ENCODE measurements at places on chromosomes 2 and 18.
A peak's percentile ranks its signal among the peaks of the same experiment; 100 is the strongest.

DNA sequence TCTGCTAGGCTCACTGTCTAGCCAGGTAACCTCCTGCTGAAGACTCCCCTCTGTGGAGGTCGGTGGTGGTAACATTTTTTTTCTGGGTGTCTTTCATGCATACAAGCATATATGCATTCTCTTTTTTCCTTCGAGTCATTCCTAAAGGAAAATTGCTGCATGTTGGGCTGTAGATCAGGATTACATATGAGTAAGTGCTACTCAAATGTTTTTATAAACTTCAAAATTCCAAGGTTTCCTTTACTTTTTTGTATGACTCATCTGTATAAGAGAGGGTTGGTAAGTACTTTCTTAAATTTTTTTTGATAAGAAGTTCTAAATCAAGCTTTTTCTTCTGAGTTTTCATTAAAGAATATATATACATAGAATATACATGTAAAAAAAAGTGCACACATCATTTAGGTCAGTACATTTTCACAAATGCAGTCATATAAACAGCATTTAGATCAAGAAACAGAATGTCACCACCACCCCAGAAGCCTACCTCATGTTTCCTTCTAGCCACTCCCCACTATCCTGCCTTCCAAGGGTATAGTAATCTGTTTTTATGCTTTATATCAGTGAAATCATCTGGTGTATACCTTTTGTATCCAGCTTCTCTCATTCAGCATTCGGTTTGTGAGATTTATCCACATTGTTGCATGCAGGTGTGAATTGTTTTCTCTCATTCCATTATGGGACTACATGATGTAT, 128.0 kb upstream of the MAP3K20 start:
- no peak for DNase-seq

DNA sequence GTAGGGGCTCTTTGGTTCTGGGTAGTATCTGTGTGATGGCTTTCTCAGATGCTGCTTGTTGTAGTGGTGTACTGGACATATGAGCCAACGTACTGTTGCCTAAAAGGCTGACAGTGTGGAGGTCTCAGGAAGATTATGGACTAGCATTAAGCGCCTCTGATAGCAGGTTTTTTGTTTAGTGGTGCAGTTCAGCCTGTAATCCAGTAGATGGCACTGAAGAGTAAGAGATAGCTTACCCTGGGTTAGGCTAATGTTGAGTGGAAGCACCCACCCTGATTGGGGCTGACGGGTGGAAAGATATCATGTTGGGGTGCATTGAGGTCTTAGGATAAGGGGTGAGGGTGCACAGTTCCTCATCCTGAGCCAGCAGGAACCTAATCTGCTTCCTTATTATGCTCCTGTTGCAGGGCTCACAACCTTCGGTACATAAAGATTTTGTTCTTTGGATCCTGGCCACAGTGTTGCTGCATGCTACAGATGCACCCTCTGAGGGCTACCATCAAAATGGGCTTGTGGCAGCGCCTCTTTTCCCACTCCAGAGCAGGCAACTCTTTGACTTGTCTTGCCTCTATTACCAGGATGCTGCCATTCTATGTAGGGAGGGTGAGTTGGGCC, 79.6 kb downstream of the MSTN start:
- no peak for DNase-seq

DNA sequence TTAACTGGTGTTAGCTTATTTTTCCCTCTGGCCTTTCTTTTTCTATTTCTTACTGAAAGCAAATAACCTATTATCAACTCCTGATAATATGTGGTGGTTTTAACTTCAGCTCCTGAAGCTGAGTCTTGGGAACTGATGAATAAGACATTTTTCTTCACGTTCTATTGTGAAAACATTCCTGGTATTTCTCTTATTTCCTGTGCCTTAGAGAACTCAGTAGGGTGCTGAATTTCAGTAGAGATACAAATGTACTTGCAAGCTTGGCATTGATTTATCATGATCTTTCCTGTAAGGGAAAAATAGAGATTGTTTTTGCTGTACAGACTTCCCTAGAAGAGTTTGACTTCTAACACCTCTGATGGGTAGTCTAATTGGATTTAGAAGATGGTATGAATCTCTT, 52.8 kb upstream of the DCC start:
- no peak for DNase-seq

- DNase-seq = no peak
Observed at GRCh38 chr18:582465-582864, 2.3 kb downstream of the CETN1 start.

DNA sequence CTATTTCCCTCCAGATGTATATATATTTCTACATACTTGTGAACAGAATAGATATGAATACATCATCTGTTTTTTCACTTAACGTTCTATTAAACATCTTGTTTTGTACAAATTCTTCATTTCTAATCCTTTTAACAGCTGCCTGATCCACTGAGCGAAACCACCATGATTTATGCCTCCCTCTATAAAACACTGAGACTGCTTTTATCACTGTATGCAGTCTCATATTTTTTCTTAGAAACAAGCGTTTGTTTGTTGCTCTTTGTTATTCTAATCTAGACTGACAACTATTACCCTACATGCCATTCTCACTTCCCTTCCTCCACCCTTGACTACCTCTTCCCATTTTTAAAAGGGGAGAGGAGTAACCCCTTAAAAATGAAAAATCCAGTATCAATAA, 88.2 kb downstream of the DTNB start:
- DNase-seq = no peak

DNA sequence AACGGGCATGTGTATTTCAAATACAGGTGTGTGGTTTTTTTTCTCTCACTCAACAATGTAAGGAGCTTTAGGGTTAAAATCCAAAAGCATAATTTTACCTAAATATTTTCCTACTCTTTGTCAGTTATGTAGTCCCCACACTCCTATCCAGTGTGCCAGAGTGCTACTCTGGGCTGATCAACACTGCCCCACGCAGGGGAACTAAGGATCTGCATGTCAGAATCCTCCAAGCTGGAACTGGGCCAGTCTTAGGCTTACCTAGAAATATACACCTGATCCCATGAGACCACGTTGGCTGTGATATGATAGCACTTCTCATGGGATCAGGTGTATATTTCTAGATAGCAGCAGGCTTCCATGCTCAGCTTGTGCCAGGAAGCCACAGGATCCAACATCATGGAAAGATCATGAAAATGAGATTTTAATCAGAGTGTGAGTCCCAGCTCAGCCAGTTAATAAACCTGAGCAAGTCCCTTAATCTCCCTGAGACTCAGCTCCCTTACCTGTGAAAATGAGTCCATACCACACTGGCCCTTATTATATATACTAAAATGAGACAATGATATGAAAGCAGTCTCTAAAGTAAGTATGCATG, 29.7 kb downstream of the CCDC141 start:
- no peak for DNase-seq

GRCh38 chr2:133109772-133110171, 439.8 kb upstream of the LYPD1 start:
- peak; percentile 19 for DNase-seq

DNA sequence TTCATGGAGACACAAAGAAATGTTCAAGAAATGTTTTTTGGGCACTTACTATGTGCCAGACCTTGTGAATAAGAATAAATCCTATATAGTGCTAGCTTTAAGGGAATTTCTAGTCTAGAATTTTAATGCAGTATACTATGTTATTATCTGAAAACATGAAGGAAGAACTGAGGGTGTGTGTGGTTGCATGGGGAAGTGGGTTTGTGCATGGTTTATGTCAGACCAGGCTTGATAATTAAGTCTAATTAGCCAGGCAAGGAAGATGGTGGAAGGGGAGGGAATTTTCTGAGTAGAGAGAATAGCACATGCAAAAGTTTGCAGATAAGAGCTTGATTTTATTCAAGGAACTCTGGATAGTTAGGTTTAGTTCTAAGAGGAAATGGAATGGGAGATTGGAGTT, 6.5 kb downstream of the RBBP8 start:
- no peak for DNase-seq

DNA sequence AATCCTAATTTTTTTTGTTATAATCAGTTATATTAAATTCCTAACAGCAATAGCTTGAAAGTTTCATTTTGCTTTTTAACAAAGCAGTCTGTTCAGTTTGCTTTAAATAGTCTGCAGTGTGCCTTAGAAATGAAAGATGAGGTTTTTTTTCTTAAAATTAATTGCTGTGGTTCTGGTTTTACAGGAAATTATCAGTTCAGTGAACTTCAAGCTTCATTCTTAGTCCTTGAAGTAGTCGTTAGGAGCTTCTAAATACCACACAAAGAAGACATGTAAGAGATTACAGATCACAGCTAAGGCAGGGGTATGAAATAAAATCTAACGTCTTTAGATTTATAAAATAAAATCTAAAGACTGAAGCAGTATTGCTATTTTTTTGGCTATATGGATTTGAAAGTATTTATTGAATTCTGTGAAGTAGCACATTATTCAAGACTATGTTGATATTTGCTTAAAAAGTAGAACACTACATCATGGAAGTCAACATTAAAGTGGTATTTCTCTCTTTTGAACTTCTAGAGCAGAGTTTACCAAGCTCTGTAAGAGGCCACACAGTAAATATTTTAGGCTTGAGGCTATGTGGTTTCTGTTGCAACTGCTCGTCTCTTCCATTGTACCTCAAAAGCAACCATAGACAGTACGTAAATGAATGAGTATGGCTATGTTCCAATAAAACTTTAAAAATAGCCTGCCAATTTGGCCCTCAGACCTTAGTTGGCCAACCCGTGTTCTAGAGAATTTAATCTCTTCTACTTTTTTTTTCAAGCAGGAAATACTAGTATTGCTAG, 81.5 kb upstream of the STON1 start:
- no peak for DNase-seq

GRCh38 chr18:38368886-38369285, 803.3 kb upstream of the CELF4 start:
- no peak for DNase-seq

GRCh38 chr2:27771202-27771547, 344 bp upstream of the MRPL33 start:
- DNase-seq = no peak

DNA sequence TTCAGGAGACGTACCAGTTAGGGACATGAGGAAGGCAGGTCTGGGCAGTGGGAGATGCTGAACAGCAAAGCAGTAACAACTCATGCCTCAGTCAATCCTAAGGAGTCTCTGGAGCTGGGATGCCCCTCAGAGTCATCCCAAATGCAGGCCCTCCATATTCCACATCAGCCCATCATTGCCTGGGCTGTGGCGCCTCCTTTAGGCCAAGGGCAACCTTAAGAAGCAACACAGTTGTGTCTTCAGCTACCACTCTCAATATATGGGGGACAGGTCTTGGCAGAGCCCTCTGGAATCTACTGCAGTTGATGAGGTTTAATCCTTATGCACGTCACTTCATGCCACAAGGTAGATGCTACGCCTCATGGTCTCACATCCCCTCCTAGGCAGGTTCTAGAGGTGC, 682.0 kb upstream of the RAB6C start:
- DNase-seq = no peak

- DNase-seq = no peak
Observed at GRCh38 chr2:129800686-129801085, 178.8 kb upstream of the RAB6C start.

DNA sequence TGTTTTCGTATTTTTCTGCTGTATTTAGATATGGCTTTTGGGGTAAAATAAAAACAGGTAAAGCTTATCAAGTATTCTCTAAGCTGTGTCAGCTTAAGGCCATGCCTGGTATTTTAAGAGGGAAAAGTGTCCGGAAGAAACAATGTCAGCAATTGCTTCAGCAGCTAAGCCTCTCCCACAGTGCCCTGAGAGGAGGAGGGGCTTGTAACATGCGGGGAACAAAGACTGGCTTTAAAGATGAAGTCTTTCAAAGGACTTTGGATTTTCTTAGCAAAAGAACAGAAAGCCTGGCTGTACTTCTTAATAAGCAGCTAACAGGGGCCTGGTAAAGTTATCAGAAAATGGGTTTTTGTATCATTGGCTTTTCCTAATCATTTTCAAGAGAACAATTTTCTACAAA, 102.8 kb downstream of the PXDN start:
- no peak for DNase-seq

DNA sequence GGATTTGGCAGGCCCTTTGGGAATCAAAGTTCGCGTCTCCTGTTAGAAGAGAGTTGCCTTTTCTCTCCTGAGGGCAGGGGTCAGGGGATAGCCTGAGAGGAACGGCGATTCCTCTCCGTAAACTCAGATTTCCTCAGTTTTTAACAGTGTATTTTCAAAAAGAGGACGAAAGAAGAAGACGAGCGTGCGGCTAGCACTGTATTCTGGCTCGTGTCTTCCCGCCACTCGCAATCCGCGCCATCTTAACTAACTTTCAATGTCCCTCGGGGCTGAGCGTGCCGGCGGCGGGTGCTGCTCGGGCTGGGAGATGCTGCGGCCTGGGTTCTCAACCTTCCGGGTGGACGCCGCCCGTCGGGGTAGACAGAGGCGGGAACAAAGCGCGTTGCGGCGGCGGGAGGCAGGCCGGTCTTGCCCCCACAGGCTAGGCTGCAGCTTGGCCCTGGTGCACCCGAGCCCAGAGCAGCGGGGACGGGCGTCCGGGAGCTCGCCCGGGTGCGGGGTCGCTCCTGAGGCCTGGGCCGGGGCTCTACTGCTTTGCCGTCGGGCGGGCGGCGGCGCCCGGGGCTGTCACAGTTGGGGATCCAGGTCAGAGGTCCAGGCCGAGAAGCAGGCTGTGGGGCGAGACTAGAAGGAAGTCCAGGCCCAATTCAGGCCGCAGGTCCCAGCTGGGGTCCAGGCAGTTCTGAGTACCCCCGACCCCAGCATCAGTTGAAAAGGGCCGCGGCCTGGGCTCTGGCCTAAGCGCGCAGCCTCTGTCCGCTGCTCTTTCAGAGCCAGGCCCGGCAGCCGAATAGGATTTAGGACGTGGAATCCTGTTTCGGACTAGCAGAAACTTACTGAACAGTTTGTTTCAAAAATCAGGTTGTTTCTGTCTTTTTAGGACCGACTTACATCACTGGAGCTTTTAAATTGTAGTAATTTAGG, 11.8 kb downstream of the TBR1 start:
- no peak for DNase-seq

- peak; percentile 99 for DNase-seq
Observed at GRCh38 chr2:233982421-233983121, 65.4 kb downstream of the TRPM8 start.

DNA sequence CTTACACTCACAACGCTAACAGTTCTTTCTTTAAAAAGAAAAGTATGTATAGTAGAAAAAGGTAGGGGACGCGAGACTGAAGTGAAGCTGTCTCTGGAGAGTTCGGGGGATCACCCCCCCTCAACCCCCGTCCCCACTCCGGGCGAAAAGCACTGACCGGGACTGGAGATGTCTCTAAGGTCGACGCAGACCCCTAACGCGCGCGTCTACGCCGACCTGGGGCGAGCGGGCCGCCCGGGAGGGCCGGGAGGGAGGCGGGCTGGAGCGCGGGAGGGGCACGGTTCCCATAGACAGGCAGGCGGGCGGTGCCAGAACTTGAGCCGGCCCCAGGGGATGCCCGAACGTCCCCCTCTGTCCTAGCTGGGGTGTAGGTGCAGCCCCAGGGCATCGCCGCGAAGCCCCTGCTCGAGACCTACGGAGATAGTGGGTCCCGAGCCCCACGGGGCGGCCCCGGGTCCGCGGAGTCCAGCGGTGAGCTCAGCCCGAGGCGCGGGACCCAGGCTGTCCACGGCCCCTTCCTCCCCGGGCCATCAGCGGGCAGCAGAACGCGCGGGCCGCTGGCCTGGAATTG, 82.2 kb downstream of the CHRNA1 start:
- DNase-seq = no peak

GRCh38 chr18:55387139-55387984, 200.6 kb downstream of the TCF4 start:
- DNase-seq = no peak

- DNase-seq = no peak
Observed at GRCh38 chr2:9767656-9768281, 75.5 kb upstream of the TAF1B start.

GRCh38 chr2:126496493-126496892, 159.5 kb upstream of the GYPC start:
- DNase-seq = no peak

GRCh38 chr2:174083843-174084458, 118.8 kb upstream of the SP3 start:
- no peak for DNase-seq

GRCh38 chr2:188966079-188966571, 8.0 kb upstream of the COL3A1 start:
- DNase-seq = no peak

All from RCC 7860 (cell line).